Fibroblast of mammary gland (primary cell): ENCODE measurements at places on chromosomes 2 and 18.
A peak's percentile ranks its signal among the peaks of the same experiment; 100 is the strongest.

DNA sequence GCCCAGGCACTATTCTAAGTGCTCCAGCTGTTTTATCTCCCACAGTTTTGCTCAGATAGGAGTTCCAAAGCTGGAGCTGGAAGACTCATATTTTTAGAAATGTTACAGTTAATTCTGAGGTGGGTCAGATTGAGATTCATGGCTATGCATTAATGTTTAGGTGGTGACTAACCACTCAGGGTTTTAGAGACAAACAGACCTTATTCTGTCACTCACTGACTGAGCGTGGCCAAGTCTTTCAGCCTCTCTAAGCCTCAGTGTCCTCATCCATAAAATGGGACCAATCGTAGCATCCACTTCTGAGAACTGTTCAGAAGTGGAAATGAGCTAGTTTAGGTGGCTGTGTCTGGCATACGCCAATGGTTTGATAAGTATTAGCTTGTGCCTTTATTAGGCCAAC is 4.3 kb upstream of the CASP8 start:
- DNase-seq, result no peak

DNA sequence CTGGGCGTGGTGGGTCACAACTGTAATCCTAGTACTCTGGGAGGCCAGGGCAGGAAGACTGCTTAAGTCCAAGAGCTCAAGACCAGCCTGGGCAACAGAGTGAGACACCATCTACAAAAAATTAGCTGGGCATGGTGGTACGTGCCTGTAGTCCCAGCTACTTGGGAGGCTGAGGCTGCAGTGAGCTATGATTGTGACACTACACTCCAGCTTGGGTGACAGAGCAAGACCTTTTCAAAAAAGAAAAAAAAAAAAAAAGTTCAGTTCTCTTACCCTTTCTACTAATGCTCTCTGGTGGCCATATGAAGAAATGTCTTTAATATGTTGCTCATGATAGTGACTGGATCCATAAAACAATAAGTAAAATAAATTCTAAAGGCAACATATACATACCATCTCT is 14.9 kb downstream of the TYW5 start:
- DNase-seq, result peak; percentile 43

DNA sequence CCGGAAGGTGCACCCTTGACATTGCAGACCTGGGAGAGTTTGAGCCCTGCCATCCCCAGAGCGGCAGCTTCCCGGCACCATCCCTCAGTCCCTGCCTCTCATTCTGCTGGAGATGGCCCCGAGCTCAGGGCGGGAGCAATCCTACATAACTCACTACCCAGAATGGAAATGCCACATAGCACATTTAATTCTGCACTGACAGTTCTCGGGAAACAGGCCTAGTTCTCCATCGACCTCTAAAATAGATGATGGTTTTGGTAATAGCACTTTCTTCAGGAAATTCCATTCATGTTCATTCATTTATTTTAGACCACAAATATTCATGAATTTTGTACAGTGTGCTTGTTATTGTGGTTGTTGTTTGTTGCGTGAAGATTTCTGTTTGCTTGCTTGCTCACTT is 92.9 kb upstream of the SLC14A2 start:
- peak; percentile 73 for DNase-seq

GRCh38 chr2:145752091-145752806 is 1232.3 kb upstream of the ZEB2 start:
- peak; percentile 91 for DNase-seq
